NCI-H2171 treated with DMSO at 0.1 percent for 48 hours (cell line): ENCODE measurements at places on chromosomes 3 and 15.

DNA sequence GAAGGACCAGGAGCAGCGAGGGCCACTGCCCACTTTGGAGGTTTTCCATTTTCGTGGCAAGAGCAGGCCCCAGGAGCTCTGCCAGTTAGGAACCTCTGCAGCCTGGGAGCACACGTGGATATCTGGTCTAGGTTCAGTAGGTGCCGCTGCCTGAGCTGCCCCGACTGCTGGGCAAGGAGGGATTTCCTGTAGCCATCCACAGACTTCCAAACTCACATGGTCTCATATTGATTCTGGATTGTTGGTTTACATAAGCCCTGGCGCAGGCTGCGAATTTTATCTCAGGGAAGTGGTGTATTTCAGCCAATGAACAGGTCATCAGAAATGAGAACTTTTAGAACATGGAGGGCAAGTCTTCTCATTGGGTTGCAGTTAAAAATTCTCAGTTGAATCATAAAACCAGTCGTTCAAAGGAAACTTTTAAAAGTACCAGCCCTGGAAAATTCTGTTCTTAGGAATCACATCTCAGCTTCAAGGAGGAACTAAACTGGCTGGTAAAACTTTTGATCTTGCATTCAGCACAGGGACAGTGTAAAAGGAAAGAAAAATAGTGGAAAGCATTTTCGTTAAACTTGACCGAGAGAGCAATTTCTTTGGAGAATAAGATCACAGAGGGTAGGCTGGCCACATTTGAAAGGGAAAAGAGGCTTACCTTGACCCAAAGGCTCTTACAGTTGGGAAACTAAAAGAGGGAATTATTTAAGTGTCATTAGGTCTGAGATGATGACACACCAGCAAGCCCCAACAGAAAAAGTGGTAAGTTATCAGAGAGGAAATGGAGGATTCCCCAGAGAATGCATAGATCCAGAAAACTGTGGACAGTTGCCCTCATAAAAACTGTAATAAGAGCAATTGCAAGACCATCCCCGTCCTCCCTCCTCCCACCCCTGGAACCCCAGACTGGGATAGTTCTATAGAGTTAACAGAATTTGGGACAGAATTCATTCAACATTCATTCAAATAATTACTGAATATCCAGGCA is 6.4 kb upstream of the RTP3 start:
- no peak for DNase-seq

GRCh38 chr3:71606582-71606981 is 23.1 kb upstream of the FOXP1 start:
- no peak for DNase-seq

- no peak for DNase-seq
Observed at GRCh38 chr3:106508331-106508893, 639.6 kb upstream of the CBLB start.

- no peak for DNase-seq
Observed at GRCh38 chr3:87733671-87734367, 325.0 kb downstream of the CGGBP1 start.

DNA sequence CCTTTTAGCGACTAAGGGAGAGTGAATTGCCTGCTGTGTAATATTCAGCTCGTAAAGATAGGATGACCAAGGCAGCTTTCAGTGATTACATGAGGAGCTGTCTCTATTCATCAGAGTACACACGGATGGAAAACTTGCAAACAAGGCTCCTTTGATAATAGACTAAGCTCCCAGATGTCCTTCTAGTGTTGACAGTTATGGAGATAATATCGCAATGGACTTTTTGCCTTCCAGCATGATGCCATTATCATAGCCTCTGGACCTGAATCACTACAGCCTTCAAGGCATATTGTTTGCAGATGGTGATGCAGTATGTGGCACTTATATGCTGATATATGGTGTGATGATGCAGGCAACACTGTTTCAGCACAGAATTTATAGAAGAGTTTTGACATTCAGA is 93.9 kb downstream of the ECT2 start:
- DNase-seq = no peak

DNA sequence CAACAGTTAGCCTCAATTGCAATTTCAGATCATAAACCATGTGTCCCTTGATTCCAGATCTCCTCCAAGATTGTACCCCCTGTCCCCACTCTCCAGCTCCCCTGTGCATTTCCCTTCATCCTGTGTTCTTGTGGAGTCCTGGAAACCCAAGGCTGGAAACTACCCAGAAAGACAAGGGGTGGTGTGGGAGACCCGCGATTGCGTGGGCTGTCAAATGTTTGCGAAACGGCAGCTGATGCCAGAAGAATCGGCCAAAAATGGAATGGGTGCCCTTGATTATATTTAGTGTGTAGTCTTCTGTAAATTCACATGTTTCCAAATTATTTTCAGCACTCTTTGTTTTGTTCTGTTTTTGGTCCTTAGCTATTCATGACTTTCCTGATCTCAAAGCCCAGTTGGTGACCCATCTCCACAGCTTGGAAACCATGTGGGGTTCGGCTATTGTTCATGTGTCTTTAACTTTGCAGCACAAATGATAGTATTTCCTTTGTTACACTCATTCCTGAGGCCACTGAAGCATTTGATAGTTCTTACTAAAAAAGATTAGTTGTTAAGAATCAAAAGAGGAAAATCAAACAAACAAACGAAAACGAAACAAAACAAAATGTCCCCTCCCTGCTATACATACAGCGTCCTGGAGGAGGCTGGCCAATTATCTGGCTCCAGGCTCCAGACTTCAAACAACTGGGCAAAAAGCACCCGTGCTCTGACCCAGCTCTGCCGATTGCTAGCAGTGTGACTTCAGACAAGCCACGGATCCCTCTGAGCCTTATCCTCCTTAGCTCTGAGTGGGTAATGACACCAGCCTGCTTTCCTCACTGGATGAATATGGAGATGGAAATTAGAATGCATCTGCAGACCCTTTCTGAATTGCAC is 120.9 kb downstream of the CACNA2D3 start:
- DNase-seq = no peak

GRCh38 chr3:152508705-152509104 is 240.0 kb downstream of the MBNL1 start:
- DNase-seq = no peak

GRCh38 chr3:196643761-196644160 is 4.3 kb downstream of the NRROS start:
- DNase-seq = no peak

- no peak for DNase-seq
Observed at GRCh38 chr3:141020143-141020830, 30.9 kb upstream of the SPSB4 start.

DNA sequence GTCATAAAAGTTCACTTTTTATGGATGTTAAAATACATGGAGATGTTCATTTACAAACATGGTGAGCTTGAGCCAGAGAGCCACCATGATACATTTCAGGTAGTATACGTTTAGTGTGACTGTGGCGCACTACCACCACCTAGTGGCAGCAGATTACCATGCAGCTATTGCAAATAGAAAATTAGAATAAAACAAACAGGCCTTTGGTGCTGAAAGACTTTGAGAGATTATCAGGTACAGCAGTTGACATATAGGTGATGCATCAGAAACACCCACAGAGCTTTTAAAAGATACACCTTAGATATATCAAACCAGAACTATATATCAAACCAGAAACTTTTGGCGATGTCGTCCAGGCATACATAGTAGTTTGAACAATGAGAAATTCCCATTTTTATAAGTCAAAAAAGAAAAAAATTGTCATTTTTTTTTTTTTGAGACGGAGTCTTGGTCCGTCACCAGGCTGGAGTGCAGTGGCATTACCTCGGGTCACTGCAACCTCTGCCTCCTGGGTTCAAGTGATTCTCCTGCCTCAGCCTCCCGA is 42.0 kb upstream of the ICE2 start:
- peak; percentile 72 for DNase-seq

- peak; percentile 89 for DNase-seq
Observed at GRCh38 chr15:65115086-65115485, at the start of gene UBAP1L. TSS of gene UBAP1L (minus strand) at chr15:65115200. CDS start at chr15:65106215, 8,985 bp downstream.

- no peak for DNase-seq
Observed at GRCh38 chr15:89569090-89569745, 6.1 kb upstream of the TICRR start.

DNA sequence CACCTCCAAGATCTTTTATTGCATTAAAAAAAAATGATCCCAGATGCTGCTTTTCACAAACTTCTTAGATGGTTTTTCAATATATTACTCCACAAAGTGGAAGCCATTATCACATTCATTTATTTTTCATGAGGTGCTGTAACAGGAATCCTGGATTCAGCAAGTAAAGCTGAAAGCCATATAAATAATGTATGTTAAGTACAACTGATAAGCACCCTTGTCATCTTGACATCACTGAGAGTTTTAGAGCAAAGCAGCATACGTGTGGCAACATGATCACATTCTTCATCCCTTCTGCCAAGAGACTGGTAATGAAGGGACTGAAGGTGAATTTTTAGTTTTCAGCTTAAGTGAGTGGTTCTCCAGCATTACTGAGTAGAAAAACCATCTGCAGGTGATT is 44.9 kb upstream of the LRRFIP2 start:
- DNase-seq = peak; percentile 88

GRCh38 chr3:121855555-121855954 is 20.5 kb downstream of the EAF2 start:
- peak; percentile 6 for DNase-seq

DNA sequence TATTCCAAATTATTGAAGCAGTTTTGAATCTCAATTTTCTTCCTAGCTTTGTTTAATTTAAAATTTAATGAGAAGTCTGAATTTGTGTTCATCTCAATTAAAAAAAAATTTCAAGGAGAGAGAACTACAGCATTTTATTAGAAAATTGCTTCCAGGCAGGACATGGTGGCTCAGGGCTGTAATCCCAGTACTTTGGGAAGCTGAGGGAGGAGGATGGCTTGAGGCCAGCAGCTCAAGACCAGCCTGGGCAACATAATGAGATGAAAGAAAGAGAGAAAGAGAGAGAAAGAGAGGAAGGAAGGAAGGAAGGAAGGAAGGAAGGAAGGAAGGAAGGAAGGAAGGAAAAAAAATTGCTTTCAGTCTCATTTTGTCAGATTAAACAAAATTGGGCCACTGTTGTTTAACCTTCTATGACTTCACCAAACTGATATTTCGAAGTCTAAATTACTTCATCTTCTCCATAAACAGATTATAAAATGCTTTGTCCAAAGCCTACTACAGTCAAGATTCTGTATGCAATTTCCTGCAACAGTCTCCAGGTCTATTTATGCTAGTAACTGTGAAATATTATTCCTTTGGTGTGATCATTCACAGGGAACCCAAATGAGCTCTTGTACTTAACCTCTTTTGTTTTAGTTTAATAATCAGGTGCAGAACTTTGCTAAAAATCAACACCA is 6.6 kb upstream of the ABHD6 start:
- no peak for DNase-seq

- DNase-seq = peak; percentile 66
Observed at GRCh38 chr15:40238532-40239403, at the start of gene PAK6. TSS of gene PAK6 (plus strand) at chr15:40239063. CDS start at chr15:40264786, 25,723 bp downstream.

GRCh38 chr3:51426921-51427320 is 35.8 kb downstream of the RBM15B start:
- DNase-seq = no peak

DNA sequence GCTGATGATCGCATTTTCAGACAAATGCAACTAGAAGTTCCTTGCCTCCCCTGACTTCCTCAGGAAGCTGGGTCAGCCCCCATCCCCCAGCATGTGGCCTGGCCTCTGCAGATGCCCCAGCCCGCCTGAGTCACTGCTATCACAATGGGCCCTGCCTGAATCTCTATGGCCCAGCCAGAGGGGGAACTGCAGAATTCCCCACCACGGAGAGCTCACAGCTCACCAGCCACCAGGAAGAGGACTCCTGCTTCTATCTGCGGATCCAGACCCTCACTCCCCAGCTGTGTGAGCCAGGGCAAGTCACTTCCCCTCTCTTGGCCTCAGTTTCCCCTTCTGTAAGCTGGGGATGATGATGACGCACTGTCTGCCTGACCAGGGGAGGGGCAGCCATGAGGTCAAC is 6.9 kb downstream of the PLXND1 start:
- no peak for DNase-seq

- DNase-seq = no peak
Observed at GRCh38 chr3:143294188-143294587, 174.6 kb downstream of the CHST2 start.

DNA sequence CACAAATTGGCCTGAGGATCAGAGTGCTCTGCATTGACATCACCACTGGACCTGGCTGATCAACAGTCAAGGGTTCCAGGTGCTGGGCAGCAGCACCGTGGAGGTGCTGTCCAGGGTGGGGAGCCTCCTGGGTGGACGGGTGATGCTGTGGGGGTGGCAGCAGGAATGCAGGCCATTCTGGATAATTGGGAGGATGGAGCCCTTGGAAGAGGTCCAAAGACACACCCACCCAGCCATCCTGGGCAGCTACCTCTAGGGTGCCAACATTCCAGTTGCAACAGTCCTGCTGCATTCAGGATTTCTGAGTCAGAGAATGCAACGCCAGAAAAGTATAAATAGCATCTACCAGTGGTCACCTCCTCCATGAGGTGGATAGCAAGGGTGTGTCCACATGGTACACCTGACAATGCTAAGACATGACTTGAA is 26.8 kb downstream of the STARD5 start:
- no peak for DNase-seq

GRCh38 chr3:126512026-126512425 is 5.5 kb downstream of the UROC1 start:
- DNase-seq = no peak

- DNase-seq = no peak
Observed at GRCh38 chr3:16124636-16125035, 49.8 kb upstream of the GALNT15 start.

DNA sequence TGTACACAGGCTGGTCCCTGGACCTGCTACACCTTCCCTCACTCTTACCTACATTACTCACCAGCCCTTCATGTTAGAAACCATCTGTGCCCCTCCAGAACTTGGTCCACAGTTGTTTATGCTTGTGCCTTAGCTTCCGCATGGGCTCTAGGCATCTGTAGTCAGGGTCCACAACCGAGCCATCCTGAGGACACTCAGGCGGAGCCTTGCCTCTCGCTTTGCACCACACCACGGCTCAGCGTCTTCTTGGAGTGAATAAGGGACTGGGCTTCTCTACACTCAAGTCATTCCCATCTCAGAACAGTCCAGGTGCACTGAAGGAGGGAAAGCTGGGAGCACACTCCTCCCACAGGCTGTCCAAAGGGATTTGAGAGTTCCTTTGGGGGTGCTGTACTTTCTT is 97.8 kb downstream of the HMG20A start:
- DNase-seq = no peak

DNA sequence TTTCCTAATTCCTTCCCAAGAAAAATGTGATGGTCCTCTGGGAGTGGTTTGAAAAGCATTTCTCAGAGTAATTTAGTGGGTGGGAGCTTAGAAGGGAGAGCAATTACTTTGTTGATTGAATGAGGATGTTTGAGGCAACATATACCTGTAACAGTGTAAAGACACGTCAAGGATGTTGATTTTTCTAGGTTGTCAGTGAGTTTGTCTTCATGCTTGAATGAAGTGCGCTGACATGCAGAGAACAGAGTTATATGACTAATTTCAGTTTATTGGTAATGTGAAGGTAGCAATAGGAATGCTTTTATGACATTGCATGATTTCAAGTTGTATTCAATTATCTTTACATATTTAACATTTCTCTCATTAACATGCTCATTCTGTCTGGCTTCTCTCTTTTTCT is 286.9 kb downstream of the NFKBIZ start:
- no peak for DNase-seq

GRCh38 chr3:125055331-125055912 is 375 bp downstream of the HEG1 start:
- peak; percentile 49 for DNase-seq

- no peak for DNase-seq
Observed at GRCh38 chr3:30962084-30962483, 67.6 kb upstream of the GADL1 start.

GRCh38 chr3:163785693-163786092 is 1292.6 kb downstream of the SI start:
- DNase-seq = peak; percentile 27

- DNase-seq = no peak
Observed at GRCh38 chr15:78155355-78155939, 6.3 kb downstream of the IDH3A start.

GRCh38 chr15:70328679-70329115 is 231.0 kb upstream of the TLE3 start:
- no peak for DNase-seq
